ENCODE measurements at places on chromosomes 2 and 18.

- DNase-seq = no peak
Measured at GRCh38 chr2:188570370-188570769, 278.7 kb downstream of the GULP1 start.

DNA sequence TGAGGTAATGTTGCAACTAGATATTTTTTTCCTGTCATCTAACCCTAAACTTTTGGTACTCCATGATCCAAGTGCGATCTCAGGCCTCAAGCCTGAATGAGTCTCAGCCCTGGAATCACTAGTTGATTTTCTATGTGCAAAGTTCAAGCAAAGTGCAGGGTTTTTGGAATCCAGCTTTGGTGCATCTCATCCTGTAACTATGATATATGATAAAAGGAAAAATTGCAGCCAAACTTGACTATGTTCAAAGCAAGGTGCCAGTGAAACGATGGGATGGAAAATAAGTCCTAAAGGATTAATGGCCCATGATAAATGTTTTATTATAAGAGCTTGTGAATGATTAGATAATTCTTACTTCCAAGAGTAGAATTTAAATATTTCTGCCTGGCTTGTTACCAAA, 78.9 kb upstream of the NT5C1B start:
- no peak for DNase-seq

- DNase-seq = peak; percentile 62
Measured at GRCh38 chr2:153519257-153519875, 40.8 kb upstream of the RPRM start.

DNA sequence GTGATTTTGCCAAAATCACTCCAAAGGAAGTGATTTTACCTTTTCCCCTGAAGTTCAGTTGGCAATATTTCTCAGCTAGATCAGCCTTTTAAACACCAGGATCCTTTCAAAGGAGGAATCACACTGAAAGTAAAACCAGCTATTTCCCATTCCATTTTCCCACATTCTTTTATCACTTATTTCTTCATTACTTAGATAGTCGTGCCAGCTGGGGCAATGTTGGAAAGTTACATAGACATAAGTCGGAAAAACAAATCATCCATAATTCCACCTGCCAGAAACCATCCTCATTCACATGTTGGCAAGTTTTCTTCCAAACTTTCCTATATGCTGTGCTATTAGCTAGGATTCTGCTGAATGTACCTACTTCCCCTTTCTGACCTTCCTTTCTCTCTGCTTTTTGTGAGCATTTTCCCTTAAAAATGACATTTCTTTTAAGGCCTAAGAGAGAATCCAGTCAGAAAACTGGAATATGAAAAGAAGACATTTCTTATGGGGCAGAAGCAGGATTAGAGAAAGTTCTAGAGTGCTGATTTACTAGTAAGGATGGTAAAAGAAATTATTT, 170.0 kb upstream of the STK17B start:
- DNase-seq = no peak

DNA sequence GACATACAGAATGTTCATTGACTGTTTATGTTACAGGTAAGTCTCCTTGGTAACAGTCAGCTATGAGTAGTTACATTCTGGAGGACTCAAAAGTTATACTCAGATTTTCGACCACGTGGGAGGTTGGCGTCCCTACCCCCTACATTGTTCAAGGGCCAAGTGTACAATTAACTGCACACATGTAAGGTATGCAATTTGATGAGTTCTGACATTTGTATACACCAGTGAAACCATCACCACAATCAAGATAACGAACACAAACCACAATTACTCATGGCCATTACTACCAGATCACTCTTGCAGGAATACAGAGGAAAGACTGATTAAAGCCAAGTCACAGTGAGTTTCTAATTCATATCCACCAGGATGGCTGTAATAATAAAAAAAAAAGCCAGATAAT, 39.6 kb upstream of the LDLRAD4 start:
- no peak for DNase-seq

DNA sequence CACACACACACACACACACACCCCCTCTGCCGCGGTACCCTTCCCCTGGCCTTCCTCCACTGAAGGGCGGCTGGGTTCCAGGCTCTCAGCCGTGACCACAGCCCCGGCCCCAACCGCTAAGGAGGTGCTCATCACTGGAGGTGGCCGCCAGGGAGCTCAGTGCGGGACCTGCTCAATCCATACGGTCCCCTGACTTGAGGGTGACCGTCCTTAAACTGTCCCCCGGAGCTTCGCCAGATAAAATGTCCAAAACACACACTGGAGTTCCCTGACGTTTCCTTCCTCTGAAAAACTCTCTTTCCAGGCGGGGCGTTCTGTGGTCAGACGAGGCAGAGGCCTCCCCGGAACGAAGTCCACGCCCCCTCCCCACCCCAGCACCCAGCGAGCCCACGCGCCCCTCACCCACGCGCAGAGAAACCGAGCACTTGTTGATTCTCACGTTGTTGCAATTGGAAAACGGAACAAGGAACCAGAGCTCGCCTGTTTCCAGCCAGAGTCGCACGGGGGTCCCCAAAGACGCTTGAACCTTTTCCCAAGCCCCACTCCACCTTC, 1.4 kb downstream of the MBP start:
- DNase-seq = peak; percentile 30

Measured in ACHN (cell line).